ENCODE measurements at places on chromosomes 2 and 18.

DNA sequence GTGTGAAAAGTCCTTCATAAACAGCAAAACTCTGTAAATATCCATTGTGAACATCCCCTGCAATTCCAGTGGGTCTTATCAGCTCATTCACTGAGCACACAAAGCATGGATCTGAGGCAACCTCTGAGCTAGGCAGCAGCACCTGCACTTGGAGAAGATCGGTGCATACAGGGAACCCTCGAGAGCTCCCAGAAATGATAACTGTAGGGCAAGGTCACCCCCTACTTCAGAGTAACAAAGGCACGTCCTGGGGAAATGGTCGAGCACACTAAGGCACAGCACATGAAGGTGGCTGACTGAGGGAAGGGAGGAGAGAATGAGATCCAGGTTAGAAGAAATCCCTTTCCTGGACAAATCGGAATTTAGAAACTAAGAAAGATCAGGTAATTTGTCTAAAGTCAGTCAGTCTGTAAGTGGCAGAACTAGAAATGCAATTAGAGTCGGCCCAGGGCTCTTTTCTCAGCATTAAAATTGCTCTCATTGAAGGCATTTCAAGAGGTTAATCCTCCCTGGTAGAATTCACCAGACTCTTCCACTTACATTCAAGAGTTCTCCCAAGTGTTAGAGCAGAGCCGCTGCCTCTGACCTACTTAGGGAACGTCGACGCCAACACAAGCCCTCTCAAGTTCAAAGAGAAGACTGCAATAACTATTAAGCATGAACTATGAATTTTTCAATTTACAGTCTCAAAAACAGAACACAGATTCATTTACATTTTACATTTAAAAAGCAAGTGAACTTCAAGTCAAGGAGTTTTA lies 45.9 kb downstream of the PXDN start:
- peak; percentile 61 for DNase-seq

- DNase-seq = no peak
These were observed 345.0 kb upstream of the ACVR2A start for GRCh38 chr2:147499785-147500184.

GRCh38 chr2:75707901-75708300 lies 2.8 kb downstream of the GCFC2 start:
- no peak for DNase-seq

- DNase-seq = no peak
These were observed 192.0 kb upstream of the ZEB2 start for GRCh38 chr2:144711630-144712549.

- DNase-seq = no peak
These were observed 10.8 kb downstream of the AGFG1 start for GRCh38 chr2:227482638-227483340.

- DNase-seq = no peak
These were observed 27.8 kb downstream of the RTP5 start for GRCh38 chr2:241897231-241897916.

GRCh38 chr2:226611944-226612318 lies 187.7 kb downstream of the IRS1 start:
- DNase-seq = no peak

- DNase-seq = no peak
These were observed 108.7 kb downstream of the ANKRD44 start for GRCh38 chr2:197201874-197202273.

GRCh38 chr2:96970248-96970875 lies 16.0 kb downstream of the FAM178B start:
- no peak for DNase-seq

- DNase-seq = no peak
These were observed 238.5 kb upstream of the ERBB4 start for GRCh38 chr2:212777020-212777491.

DNA sequence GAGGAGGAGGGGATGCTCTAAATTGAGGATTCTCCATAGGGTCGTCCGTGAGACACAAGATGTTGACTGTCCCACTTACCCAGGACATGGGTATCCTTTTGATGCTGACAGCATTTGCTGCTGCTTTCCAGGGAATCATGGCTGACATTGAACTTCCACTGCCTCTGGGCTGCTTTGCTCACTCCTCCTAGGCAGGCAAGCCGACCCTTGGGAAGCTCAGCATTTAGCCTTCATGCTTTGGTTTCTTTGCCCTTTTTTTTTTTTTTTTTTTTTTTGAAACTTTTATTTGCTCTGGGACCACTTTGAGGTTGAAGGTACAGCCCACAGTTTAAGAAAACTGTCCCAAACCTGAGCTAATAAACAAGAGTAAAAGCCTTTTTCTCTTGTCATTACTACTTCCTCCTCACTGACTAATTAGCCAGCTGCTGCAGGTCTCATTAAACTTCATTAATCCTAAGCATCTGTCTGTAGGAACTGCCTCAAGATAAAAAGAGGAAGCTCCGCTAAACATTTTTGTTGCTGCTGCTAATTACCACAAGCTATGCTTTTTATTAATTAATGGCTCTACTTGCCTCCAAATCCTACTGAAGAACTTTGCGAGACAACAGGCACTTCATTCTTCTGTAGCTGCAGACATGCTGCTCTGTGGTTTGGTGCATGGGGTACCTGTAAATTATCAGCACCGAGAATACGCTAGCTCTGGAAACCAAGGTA lies 125.4 kb downstream of the SPTBN1 start:
- DNase-seq = no peak

- DNase-seq = peak; percentile 80
These were observed 55.0 kb downstream of the PKDCC start for GRCh38 chr2:42102591-42103450.

GRCh38 chr2:119455066-119455718 lies 23.5 kb downstream of the TMEM37 start:
- no peak for DNase-seq

DNA sequence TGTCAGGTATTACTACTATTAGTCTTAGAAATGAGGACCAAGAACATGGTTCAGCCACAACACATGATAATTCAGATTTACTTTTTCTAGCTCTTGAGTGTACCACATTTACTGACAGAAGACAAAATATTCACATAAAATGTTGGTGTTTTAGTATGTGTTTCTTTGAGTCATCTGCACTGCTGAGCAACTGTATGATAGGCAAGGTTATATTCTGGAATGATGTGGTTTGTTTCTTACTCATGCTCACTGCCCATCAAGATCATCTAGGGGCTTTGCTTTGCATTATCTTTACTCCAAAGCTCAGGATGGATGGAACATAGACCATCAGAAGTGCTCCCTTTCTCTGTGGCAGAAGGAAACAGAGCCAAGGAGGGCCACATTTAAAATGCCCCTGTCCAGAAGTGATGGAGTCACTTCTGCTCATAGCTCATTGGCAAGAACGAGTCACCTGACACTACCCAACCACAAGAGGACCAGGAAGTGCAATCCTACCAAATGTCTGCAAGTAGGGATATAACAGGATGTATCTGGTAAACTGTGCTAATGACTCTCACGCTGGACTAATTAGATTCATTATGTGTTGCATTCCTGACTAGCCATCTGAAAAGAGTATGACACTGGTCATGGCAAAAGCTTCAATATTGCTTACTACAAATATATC lies 81.5 kb downstream of the DIS3L2 start:
- no peak for DNase-seq

GRCh38 chr2:151337643-151338042 lies 19.7 kb upstream of the TNFAIP6 start:
- no peak for DNase-seq

GRCh38 chr2:101433465-101433864 lies 41.4 kb downstream of the RFX8 start:
- no peak for DNase-seq

GRCh38 chr2:235756491-235756890 lies 262.6 kb downstream of the AGAP1 start:
- no peak for DNase-seq

DNA sequence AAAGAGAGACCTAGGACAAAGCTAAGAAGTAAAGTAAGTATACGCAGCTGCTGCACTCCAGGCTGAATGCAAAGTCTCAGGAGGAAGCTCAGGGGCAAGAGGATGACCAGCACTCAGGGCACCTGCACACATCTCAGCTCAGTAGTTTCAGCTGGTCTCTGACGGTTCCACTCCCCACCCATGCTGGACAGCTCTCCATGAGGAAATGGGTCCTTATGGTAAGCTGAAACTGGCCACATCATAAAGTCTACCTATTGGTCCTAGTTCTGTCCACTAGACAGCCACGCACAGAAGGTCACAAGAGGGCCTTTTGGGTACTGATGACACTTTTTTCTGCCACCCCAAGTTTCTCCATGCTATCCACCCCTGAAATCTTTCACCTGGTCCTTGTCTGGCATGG lies 215.3 kb downstream of the TTC32 start:
- no peak for DNase-seq

GRCh38 chr18:39655341-39655740 lies 2089.7 kb upstream of the CELF4 start:
- DNase-seq = no peak

DNA sequence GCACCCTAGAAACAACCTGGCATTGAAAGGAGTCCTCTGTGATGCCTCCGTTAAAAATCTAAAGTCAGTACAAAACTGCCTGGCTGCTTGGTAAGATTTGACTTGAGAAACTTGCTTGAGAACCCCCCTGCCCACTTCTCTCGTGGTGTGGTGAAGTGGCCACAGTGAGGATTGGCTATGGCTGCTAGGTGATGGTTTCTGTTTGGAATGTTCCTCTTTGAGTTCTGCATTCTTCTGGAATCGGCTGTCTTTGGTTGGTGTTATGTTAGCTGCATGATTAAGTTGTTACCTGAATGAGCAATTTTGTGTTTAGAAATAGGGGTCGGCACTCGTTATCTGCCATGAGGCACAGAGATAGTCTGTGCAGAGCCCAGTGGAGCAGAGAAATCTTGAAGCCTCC lies 21.7 kb upstream of the SAG start:
- no peak for DNase-seq

- no peak for DNase-seq
These were observed 155.7 kb downstream of the CELF4 start for GRCh38 chr18:37409878-37410277.

GRCh38 chr2:192286093-192286701 lies 91.5 kb upstream of the TMEFF2 start:
- no peak for DNase-seq

DNA sequence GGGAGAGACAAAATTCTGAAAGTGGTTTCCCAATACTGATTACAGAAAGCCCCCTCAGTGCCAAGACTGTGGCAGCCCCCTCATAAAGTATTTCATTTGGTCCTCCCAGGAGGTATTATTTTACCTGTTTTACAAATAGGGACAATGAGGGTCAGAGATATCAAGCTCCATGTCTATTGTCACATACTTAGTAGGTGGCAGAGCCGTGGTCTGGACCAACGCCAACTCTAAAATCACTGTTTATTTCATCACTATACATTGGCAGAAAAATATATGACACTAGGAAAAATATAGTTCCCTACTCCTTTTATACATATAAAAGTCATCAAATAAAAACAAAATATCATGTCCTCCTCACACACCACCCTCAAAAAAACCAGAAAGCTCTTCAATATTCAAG lies 68.6 kb downstream of the DHRS9 start:
- no peak for DNase-seq

DNA sequence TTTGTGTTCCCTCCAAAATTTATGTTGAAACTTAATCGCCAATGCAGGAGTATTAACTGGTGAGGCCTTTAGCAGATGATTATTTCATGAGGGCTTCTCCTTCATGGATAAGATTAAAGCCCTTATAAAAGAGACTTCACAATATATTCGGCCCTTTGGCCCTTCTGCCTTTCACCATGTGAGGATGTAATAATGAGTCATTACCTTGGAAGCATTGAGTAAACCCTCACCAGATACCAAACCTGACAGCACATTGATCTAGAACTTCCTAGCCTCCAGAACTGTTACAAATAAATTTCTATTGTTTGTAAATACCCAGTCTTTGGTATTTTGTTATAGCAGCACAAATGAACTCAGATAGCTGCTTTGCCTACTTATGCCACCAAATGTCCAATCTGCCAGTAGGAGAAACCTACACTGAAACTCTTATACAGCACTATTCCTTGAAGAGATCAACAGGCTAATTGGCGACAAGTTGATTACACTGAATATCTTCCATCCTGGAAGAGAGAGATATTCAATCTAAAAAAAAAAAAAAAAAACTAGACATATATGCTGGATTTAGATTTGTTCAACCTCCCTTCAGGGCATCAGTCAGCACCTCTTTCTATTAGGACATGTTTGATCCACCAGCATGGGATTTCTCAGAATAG lies 125.9 kb upstream of the COL5A2 start:
- no peak for DNase-seq

DNA sequence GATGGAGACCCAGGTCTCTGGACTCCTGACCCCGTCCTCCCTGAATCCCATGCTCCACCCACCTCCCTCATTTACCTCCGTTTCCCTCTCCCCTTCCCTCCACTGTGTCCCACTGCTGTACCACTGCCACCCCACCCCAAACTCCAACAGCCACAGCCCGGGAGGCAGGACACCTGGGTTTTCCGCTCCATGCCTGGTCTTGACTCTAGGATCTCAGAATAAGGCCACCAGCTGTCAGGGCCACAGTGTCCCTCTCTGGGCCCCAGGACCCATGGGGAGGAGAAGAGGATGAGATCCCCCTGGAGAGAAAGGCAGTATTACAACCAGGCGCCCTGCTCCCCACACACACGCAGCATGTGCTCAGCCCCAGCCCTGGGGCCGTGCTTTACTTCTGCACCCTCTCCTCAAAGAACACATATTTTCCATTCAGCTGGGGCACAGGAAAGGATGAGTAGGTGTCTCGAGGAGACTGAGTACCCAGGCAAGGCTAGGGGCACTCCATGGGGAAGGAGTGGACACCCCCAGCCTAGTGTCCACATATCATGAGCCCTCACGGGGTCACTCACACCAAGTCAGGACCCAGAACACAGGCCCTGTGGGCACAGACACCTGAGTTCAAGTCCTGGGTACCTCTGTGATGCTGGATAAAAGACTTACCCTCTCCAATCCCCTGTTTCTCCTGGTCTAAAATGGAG lies 700 bp downstream of the RUFY4 start:
- DNase-seq = no peak

DNA sequence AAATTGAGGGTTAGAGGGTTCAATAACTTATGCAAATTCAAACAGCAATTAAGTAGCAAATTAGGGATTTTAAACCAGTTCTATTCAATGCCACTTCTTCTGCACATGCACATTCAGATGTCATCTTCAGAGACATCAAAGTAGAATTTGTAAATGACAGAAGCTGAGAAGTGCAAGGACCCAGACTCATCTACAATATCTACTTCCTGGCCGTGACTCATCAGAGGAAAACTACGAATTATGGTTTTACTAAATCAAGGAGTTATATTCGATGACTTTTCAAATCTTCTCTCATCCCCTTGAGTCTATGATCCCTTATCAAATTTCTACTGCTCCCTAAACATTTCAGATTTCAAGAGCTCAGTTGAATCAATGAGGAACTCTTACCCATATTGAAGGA lies 20.0 kb upstream of the STAT4 start:
- DNase-seq = no peak

All from ascending aorta (tissue), 2 donors.